ENCODE measurements at places on chromosomes 7 and 10. TPM values are rescaled to one million over a fixed set of nuclear protein-coding genes. Genes with fewer than 3 reads are reported as not detected.
A peak's percentile ranks its signal among the peaks of the same experiment; 100 is the strongest.

Gene KIAA1549
- total RNA-seq, result 0.33 TPM

Gene TAC1
- not detected for total RNA-seq

DNA sequence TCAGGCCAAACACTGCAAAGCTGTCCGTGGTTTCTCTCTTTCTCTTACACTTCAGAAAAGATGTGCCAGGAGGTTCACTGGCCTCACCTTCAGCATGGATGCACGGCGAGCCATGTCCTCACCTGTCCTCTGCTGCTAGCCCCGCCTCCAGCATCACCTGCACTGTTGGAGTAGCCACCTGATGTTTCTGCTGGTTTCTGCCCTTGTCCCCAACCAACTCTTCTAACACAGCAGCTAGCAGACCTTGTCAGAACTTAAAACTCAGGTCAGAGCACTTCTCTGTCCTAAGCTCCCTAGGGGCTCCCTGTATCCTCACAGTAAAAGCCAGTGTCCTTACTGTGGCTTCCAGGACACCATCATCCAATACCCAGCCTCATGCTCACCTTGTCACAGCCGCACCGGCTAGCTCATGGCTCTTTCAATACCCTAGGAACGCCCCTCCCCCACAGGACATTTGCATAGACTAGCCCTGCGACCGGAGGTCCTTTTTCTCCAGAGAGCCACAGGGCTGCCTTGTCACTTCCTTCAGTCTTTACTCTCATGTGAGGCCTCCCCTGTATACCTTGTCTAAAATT, 15.2 kb downstream of the PALD1 start:
- peaks cover 23% of the 10 kb centered on the region for H3K4me1 ChIP-seq
- no peak for DNase-seq
- H3K27me3 ChIP-seq, result peaks cover 17% of the 10 kb centered on the region
- H3K27ac ChIP-seq, result no peak overlapping the region
- no peaks in the 10 kb centered on the region for H3K36me3 ChIP-seq

GRCh38 chr7:114835303-114835702, 86.6 kb upstream of the MDFIC start:
- H3K4me1 ChIP-seq, result peaks cover 28% of the 10 kb centered on the region
- no peak overlapping the region for H3K27ac ChIP-seq
- H3K27me3 ChIP-seq, result no peaks in the 10 kb centered on the region
- no peak overlapping the region for H3K4me3 ChIP-seq

- no peak overlapping the region for H3K4me3 ChIP-seq
- no peak overlapping the region for H3K27ac ChIP-seq
- DNase-seq, result no peak
- H3K36me3 ChIP-seq, result no peaks in the 10 kb centered on the region
- peaks cover 2% of the 10 kb centered on the region for H3K27me3 ChIP-seq
Measured at GRCh38 chr7:28481091-28481926, 69.0 kb downstream of the CREB5 start.

GRCh38 chr10:114550756-114551635, 107.1 kb downstream of the ABLIM1 start:
- no peaks in the 10 kb centered on the region for H3K36me3 ChIP-seq
- no peaks in the 10 kb centered on the region for H3K27me3 ChIP-seq
- DNase-seq, result no peak
- no peak overlapping the region for H3K4me3 ChIP-seq

- no peak for DNase-seq
- no peak overlapping the region for H3K4me3 ChIP-seq
- no peaks in the 10 kb centered on the region for H3K36me3 ChIP-seq
- no peaks in the 10 kb centered on the region for H3K4me1 ChIP-seq
Measured at GRCh38 chr7:68622500-68622899, 975.8 kb upstream of the AUTS2 start.

GRCh38 chr7:156420496-156420895, 220.1 kb upstream of the RNF32 start:
- H3K27me3 ChIP-seq, result peaks cover 19% of the 10 kb centered on the region
- H3K27ac ChIP-seq, result no peak overlapping the region
- no peak overlapping the region for H3K4me3 ChIP-seq
- no peaks in the 10 kb centered on the region for H3K36me3 ChIP-seq
- DNase-seq, result no peak
- H3K4me1 ChIP-seq, result no peaks in the 10 kb centered on the region

GRCh38 chr10:116059320-116059719, 213.7 kb downstream of the GFRA1 start:
- no peaks in the 10 kb centered on the region for H3K36me3 ChIP-seq
- no peak for DNase-seq
- H3K4me3 ChIP-seq, result no peak overlapping the region
- no peak overlapping the region for H3K27ac ChIP-seq
- no peaks in the 10 kb centered on the region for H3K27me3 ChIP-seq

Gene RNF133
- not detected for total RNA-seq

- peaks cover 73% of the 10 kb centered on the region for H3K36me3 ChIP-seq
- no peak for DNase-seq
- peaks cover 31% of the 10 kb centered on the region for H3K4me1 ChIP-seq
- H3K27me3 ChIP-seq, result no peaks in the 10 kb centered on the region
- H3K4me3 ChIP-seq, result no peak overlapping the region
Measured at GRCh38 chr10:128054163-128054970, 71.9 kb downstream of the MKI67 start.

Gene AKR1C4
- total RNA-seq, result not detected

DNA sequence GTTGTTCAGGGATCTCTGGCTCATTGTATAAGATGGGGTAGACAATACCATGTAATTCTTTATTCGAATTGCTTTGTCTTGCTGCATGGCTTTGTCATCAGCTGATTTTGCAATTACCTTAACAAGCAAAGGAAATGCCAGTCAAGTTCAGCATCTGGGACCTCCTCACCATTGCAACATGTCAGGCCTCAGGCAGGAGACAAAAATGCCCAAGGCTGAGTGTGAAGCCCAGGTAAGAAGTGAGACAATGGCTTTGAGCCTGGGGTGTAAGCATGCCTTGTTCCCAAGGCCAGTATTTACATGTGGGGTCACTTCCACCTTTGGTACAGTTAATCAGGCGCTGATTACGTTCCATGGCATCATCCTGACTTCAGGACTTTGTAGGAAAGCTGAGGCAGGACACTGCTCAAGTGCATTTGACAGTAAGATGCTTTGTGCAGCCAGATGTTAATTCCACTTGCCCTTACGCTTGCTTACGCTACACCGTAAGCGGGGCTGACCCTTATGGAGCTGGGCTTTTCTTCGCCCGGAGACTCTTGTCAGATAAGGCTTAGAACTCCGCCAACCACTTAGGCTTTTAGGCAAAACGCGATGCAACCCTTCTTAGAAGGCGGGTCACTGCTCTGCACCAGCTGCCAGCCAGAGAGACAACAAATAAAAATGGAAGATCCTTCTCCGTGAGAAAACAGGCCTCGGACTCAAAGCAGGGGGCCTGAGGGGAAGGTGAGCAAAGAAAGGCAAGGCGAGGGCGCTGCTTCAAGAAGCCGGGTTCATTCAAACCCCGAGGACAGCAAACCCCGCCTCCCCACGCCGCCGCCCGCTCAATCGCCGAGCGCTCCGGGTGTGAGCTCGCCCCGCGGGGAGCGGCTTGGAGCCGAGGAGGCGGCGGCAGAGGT, 1.3 kb upstream of the SP4 start:
- H3K4me1 ChIP-seq, result peaks cover 47% of the 10 kb centered on the region
- no peak for DNase-seq
- peaks cover 29% of the 10 kb centered on the region for H3K36me3 ChIP-seq
- H3K27ac ChIP-seq, result peak overlapping the region; percentile 98
- peak overlapping the region; percentile 73 for H3K4me3 ChIP-seq

DNA sequence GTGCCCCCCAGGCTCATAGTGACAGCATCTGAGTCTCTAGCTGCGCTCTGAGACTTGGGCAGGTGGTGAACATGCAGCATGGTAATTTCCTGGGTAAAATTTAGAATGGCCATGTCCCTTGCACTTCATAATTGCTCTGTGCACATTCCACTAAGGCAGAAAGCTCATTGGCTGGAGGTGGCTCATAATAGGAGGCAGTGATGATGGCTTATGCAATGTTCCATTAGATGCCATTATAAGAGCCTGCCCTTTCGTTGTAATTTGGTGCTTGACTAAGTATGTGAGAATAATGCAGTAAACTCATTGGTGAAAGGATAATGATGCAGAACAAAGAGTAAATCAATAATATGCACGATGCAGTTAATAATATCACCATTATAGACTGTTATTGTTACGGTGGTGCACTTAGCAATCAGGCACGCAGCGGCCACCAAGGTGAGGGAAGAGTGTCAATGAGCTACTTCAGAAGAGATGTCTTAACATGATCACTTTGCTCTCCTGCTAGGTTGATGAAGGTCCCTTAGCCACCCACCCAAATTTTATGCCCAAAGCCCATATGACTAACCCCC, 545.9 kb downstream of the KCNMA1 start:
- no peak overlapping the region for H3K4me3 ChIP-seq
- H3K4me1 ChIP-seq, result no peaks in the 10 kb centered on the region
- H3K27me3 ChIP-seq, result no peaks in the 10 kb centered on the region
- DNase-seq, result no peak
- no peaks in the 10 kb centered on the region for H3K36me3 ChIP-seq
- H3K27ac ChIP-seq, result no peak overlapping the region

Gene HEPACAM2
- not detected for total RNA-seq

- peaks cover 9% of the 10 kb centered on the region for H3K36me3 ChIP-seq
- no peak overlapping the region for H3K27ac ChIP-seq
- H3K4me3 ChIP-seq, result no peak overlapping the region
- peaks cover 2% of the 10 kb centered on the region for H3K4me1 ChIP-seq
- DNase-seq, result no peak
Measured at GRCh38 chr10:130189608-130190054, 53.4 kb downstream of the GLRX3 start.

GRCh38 chr10:116747325-116747724, 5.0 kb upstream of the HSPA12A start:
- H3K4me3 ChIP-seq, result no peak overlapping the region
- H3K36me3 ChIP-seq, result no peaks in the 10 kb centered on the region
- H3K27me3 ChIP-seq, result peaks cover 45% of the 10 kb centered on the region
- no peak for DNase-seq

DNA sequence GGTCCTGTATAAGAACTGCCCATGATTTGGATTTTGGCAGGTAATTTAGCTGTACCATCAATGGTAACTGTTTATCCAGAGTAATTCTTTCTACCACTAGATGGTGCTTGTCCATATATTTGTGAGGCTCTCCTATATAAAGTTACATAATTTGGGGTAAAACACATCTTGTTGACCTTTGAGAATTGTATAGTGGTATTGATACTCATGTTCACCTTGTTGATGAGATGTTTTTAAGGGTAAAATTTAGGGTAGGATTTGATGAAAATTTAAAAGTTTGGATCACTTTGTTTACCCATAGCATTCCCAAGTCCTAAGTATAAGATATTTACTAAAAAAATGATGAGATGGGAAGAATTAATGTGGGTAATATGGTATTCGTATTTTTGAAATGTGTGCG, 31.6 kb downstream of the ST7 start:
- H3K4me1 ChIP-seq, result no peaks in the 10 kb centered on the region
- H3K27me3 ChIP-seq, result no peaks in the 10 kb centered on the region
- H3K4me3 ChIP-seq, result no peak overlapping the region
- H3K36me3 ChIP-seq, result no peaks in the 10 kb centered on the region
- DNase-seq, result no peak

DNA sequence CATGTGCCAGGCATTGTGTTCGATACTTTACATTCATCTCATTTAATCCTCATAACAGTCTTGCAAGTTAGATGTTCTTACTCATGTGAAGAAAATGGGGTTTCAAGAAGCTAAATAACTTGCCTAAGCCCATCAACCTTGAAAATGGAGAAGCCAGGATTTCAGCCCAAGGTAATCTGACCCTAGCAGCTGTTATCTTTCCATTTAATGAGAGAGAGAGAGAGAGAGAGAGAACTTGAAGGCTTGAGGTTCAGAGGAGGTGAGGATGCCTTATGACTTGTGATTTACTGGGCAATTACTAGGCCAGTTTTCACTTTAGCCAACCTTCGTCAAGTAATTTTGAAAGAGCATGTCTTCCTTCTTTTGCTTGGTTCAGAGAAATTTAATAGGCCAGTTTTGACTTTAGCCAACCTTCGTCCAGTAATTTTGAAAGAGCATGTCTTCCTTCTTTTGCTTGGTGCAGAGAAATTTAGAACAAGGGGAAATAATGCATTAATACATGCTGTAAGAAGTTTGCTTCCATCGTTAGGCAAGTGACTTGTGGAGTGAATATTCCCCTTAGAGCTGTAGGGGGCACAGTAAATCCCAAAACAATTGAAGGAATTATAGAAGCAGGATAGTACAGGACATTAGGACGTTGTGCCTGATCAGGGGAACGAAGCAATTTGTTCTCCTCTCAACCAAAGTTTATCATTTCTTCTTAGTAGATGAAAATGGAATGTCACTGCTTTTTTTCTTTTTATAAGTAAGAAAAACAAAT, 143.0 kb upstream of the BMPER start:
- no peak overlapping the region for H3K4me3 ChIP-seq
- H3K36me3 ChIP-seq, result no peaks in the 10 kb centered on the region
- H3K4me1 ChIP-seq, result no peaks in the 10 kb centered on the region

DNA sequence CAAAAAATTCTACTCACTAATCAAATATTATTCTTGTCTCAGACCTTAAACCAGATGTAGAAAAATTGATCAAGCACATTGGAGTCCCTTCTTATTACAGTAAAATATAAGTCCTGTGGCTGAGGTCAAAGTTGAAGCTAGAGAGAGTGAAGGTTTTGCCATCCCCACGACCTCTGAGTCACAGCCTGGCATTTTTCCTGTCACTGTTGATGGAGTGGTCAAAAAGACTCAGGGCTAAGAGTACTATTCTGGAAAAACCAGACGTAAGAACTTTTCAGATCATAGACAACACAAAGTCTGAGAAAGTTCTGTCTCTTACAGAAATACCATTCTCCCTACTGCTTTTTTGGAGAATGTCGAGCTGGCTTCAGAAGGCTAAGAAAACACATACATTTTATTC, 323.7 kb upstream of the ANKRD30A start:
- H3K27me3 ChIP-seq, result no peaks in the 10 kb centered on the region
- no peaks in the 10 kb centered on the region for H3K36me3 ChIP-seq
- H3K4me1 ChIP-seq, result no peaks in the 10 kb centered on the region
- no peak overlapping the region for H3K27ac ChIP-seq
- DNase-seq, result no peak
- no peak overlapping the region for H3K4me3 ChIP-seq

DNA sequence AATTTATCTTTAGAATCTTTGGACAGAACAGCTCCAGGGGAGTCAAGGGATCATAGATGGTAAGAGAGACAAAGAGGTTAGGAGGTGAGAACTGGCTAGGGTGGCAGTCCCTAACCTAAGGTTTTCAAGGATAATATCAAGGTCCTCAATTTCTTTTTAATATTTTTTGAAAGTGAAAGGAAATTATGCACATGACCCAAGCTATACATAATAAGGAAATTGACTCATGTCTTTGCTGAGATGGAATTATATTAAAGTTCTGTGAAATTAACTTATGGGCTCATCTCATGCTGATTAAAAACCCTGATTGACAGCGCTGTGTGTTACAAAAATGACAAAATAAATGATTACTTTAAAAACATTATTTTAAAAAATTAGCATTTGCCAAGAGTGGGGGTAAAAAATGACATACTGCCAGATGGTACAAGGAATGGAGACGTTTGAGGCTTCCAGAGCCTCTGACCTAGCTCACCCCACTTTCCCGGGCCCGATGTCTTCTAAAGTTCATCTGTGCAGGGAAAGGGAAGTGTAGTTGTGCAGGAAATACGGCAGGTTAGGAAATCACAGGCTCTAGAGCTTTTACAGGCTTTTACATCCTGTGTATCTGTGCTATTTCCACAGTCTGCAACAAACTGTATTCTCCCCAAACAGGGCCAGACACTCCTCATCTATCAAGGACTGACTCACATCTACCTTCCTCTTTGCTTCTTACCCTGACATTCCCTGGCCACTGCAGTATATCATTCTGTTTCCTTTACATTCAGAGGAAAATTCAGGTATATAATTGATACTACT, 185.6 kb upstream of the PRSS58 start:
- DNase-seq, result no peak
- no peaks in the 10 kb centered on the region for H3K36me3 ChIP-seq
- peaks cover 5% of the 10 kb centered on the region for H3K27me3 ChIP-seq

GRCh38 chr10:71124921-71125748, 87.2 kb upstream of the UNC5B start:
- H3K4me3 ChIP-seq, result no peak overlapping the region
- H3K27me3 ChIP-seq, result peaks cover 32% of the 10 kb centered on the region
- H3K27ac ChIP-seq, result no peak overlapping the region

Gene CDK14
- not detected for total RNA-seq
